Stimulated activated CD8-positive, alpha-beta memory T cell treated with anti-CD3 and anti-CD28 coated beads, Interleukin-4, amount 100 ng/mL, for 4 hours (primary cell): ENCODE measurements at places on chromosomes 1 and 21.

DNA sequence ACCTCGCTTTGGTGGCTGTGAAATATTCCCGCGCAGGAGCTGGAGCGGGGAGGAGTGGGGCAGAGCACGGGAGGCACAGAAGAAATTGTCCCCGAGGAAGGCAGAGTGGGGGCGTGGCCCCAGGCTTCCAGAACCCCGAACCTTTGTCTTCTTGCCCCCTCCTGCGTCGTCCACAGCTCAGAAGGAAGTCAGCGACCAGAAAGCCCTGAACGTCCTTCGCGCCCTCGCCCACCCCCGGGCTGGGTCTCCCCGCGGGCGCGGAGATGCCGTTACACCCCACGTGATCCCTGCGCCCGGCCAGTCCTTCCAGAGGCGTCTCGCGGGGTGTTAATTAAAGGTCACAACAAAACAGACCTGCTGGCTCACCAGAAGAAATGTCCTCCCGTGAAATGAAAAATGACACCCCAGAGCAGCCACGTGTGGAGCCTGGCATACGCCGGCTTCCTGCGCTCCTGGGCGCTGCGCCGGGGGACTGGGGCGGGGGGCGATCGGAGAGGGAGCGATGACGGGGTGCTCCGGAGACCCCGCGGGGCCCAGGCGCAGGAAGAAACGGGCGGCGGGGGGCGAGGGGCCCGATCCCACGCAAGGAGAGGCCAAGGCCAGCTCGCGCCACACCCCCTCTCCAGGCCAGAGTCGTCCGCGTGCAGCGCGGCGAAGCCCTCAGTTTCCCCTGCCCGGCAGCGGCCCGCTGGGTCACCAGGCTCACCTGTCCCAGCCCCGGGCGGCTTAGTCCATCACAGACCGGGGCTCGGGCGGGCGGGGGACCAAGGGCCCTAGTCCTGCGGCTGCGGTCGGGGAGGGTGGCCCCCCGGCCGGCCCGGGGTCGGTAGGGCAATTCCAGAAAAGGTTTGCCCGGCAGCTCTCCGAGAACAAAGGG is 995 bp upstream of the KIF26B start:
- DNase-seq, result no peak

DNA sequence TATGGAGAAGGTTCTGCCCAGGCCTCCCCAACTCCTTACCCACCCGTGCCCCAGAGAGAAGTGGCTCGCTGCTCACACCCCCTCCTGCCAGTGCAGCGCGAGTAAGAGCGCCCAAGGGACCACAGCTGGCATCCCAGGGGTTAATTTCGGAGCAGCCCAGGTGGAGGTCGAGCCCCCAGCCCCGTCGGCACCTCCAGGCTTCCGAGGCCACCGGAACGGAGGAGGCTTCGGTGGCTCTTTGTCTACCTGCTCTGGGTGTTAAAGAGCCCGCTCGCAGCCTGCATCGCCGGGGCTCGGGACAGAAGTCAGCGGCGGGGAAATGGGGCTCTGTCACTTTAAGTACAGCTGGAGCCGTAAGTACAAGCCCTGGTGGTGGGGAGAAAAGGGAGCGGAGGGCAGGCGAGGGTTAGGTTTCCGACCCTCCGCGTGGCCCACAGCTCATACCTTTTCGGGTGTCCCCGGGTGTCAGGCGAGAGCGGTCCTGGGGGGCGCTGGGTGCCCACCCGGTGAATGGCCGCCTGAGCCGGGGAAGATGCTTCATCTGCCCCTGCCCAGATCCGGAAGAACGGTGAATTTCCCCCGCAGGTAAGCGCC is 89.4 kb upstream of the IPO9 start:
- DNase-seq, result no peak

DNA sequence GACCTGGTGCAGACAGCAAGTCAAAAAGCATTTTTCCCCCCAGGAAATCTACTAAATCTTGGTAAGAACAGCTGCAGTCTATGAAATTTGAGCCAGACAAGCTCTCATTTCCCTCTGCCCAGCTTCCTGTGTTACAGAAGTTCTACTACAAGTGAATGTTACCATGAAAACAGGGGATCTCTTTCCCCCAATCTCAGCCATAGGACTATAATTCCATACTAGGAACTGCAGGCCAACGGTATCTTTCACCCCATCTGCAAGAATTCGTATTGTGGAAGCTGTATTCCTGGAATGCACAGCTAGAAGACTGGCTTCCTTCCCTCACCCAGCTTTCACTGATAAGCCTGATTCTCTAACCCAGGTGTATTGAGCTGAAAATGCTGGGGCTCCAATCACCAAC is 1655.4 kb downstream of the BRINP3 start:
- no peak for DNase-seq

DNA sequence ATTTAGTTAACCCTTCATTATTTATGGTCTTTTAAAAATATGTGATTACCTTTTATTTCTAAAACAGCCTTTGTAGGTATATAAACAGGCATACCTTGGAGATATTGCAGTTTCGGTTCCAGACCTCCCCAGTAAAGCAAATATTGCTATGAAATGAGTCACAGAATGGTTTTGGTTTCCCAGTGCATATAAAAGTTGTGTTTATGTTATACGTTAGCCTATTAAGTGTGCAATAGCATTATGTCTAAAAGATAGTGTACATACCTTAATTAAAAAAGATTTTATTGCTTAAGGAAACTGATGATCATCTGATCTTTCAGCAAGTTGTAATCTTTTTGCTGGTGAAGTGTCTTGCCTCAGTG is 44.1 kb downstream of the XCL2 start:
- no peak for DNase-seq

GRCh38 chr1:192261476-192261875 is 55.3 kb upstream of the RGS21 start:
- DNase-seq, result no peak

DNA sequence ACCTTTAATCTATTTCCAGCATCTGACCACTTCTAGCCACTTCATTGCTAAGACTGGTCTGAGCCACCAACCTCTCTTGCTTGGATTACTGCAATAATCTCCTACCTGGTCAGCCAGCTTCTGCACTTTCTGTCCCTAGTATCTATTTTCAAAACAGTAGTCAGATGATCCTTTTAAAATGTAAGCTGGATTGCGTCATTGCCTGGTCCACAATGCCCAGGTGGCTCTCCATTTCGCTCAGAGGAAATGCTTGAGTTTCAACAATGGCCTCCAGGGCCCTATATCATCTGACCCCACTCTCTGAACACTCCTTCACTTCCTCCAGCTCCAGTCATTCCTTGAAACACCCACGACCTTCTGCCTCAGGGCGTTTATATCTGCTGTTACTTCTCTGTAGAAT is 2.3 kb downstream of the FYB2 start:
- no peak for DNase-seq

- DNase-seq, result no peak
Observed at GRCh38 chr21:36696390-36697059, 2.4 kb upstream of the SIM2 start.

GRCh38 chr1:77905603-77906002 is 17.2 kb downstream of the NEXN start:
- DNase-seq, result no peak

- no peak for DNase-seq
Observed at GRCh38 chr1:23807453-23807852, 6.9 kb upstream of the GALE start.

DNA sequence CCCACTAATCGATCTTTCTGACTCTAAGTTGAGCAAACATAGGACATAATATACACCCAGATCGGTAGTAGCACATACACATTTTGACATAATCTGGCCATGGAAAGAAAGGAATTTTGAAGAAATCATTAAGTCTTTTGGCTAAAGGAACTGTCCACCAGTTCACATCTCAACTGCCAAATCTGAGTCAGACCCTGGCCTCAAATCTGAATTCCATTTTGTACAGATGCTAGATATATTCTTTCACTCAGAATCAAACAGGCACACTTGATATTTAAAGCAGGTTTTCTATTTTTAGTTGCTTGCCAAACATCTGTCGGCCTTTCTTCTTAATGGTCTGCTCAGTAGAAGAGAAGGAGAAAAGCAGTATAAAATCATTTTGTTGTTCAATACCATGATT is 281.8 kb downstream of the BARHL2 start:
- no peak for DNase-seq

DNA sequence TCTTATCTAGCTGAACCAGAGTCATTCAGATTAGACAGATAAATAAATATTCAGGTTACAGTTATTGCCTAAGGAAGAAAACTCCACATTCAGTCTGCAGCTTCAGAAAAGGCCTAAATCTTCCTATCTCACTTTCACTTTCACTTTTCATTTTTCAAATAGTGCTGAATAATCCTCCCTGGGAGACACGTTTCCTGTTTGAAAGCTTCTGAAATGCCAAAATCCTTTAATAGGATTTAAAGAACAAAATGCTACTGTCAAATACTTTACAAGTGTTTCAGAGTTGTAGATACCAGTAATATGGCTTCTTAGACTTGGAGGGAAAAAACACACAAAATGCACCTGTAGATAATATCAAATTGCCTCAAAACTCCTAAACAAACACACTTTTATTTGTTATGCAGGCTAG is 3.9 kb downstream of the PSMB2 start:
- DNase-seq, result no peak

- no peak for DNase-seq
Observed at GRCh38 chr1:217393896-217394295, 237.0 kb downstream of the GPATCH2 start.

GRCh38 chr1:157399343-157399983 is 152.9 kb downstream of the FCRL5 start:
- no peak for DNase-seq

- peak; percentile 47 for DNase-seq
Observed at GRCh38 chr1:168408884-168409283, 128.2 kb downstream of the TBX19 start.

GRCh38 chr1:85225624-85226380 is 25.0 kb upstream of the SYDE2 start:
- DNase-seq, result no peak

DNA sequence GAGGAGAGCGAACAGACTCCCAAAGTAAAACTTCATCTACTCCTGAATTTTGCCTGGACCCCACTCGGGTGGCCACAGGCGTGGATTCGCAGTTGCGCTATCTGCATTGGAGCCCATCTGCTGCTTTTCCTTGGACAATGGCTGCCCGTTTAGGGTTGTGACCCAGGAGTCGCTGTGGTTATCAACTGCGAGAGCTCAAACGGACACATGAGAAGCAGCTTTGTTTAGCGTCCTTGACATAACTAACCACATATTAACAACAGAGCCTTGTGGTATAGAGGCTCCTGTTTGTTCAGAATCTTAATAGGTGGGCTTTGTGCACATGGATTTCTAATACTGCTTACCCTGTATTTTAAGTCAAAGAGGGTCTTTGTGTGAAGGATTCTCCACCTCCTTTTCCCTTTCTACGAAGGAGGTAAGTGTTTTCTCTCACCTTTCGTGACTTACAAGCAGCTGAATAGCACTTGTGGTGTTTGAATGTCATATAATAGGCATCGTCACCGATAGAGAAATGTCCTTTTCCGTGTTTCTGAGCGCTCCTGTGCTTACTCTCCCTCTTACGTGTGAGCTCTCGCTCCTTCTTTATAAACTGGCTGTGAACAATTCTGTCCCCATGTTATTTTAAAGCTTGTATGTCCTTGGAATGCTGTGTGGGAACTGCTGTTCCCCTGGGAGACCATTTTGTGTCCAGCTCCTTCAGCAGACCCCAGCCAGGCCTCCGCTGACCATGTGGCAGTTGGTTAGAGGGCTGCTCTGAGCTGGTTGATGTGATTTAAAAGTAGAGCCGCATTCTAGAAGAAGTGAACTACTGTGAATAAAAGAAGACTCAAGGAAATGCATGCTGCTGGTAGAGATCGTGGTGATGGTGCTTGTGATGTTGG is 441.4 kb downstream of the RPS6KC1 start:
- no peak for DNase-seq

DNA sequence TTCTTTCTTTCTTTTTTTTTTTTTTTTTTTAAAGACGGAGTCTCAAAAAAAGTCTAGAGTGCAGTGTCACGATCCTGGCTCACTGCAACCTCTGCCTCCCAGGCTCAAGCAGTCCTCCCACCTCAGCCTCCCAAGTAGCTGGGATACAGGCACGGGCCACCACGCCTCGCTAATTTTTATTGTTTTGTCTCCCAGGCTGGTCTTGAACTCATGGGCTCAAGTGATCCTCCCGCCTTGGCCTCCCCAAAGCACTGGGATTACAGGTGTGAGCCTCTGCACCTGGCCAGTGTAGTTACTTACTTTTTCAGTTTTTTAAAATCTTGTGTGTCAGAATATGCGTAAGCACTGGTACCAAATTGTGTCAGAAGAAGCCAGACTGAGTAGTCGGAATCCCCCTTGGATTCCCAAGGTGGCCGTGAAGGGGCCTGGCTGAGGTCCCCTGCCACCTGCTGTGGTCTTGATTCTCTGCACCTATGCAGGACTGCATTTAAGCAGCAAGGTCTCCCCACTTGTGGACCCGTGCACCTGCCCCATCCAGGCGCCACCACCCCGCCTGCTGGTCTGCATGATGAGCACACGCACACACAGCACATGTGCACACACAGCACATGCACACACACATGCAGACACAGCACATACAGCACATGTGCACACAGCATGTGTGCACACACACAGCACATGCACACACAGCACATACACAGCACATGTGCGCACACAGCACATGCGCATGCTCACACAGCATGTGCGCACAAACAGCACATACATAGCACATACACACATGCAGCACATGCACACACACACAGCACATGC is 47.5 kb downstream of the PCNT start:
- DNase-seq, result no peak

DNA sequence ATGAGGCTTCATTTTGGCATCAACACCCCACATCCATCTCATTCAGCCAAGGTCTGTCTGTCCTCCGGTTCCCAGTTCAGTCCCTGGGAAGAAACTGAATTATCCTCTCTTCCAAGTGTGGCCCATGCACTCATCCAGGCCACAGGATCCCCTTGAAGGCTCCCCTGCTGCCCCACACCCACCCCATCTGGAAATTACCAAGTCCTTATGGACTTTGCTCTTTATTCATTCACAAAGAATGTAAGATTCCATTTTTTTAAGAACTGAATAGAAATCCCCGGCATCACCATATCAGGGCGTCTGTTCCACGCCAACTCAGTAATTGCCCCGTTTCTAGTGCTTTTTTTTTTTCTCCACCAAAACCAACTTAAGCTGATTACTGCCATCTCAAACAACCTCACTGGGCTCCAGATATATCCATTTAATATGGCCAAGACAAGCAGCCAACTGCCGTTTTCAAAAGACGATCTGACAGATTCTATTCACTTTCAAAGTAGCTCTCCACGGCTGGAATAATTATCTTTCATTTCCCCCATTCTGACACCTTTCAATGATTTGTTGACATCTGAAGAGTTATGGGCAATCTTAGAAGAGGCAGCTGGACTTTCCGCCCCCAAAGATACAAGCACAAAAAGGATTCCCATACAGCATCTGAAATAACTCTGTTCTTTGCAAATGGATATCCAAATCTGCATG is 55.9 kb downstream of the OLIG1 start:
- no peak for DNase-seq

DNA sequence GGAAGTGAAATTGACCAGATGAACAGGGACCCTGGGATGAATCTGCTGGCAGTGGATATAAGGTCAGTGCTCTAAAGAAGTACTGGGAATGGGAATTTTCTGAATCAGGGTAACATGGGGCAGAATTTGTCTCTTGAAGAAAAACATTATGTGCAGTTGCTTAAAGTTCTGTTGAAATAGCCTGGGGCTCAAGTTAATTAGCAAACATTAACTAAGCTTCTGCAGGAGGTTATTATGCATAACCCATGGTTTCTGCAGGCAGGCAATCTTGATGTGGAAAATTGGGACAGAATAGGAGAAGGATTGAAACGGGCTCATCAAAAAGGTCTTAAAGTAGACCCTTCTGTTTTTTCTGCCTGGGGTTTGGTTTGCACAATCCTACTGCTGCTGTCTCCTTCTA is 14.0 kb downstream of the GSTM5 start:
- no peak for DNase-seq
